ENCODE measurements at places on chromosomes 7 and 10. TPM values are rescaled to one million over a fixed set of nuclear protein-coding genes. Genes with fewer than 3 reads are reported as not detected.

DNA sequence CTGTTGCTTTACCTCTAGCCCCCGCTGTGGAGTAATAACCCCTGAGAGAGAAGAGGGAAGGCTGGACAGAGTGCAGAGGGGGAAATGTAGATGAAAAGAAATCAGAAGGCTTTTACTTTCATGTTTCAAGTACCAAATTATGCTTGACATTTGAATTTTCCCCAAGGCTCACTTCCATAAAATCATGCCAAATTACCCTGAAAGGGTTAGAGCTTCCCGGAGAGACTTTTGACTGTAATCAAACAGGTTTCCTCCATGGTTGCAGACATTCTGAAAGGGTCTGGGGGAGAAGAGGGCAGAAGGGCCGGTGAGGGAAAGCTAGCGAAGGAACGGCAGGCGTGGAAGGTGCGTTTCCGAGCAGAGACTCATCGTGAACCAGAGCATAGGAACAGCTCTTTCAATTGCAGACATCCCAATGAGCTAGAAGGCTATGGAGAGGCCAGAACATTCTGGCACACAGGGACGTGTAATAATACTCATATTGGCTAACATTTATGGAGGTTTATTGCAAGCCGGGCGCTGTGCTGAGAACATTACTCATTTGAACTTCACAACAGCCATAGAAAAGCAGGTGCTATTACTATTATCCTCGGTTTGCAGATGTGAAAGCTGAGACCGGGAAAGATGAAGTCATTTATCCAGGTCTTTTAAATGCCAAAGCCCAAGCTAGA is 620.8 kb upstream of the AUTS2 start:
- no peaks in the 10 kb centered on the region for H3K4me1 ChIP-seq
- no peak overlapping the region for H3K4me3 ChIP-seq
- no peak overlapping the region for H3K27ac ChIP-seq
- H3K27me3 ChIP-seq, result no peaks in the 10 kb centered on the region
- no peaks in the 10 kb centered on the region for H3K36me3 ChIP-seq

DNA sequence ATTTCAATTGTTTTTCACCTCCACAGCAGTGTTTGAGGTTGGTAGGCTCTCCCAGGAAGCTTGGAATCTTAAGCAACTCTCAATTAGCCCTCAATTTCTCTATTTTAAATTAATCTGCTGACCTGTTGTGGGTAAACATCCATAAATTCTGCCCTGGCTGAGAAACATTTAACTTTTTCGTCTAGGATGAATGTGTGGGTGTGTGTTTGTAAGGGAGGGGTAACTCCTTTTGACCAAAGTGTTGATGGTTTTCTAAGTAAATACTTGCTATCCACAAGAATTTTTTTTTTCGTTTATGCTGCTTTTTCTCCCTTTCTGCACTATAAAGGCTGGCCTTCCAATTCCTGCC is 973 bp downstream of the PPP3CB start:
- H3K4me3 ChIP-seq, result peak overlapping the region; percentile 82
- peaks cover 22% of the 10 kb centered on the region for H3K4me1 ChIP-seq
- H3K27me3 ChIP-seq, result no peaks in the 10 kb centered on the region

DNA sequence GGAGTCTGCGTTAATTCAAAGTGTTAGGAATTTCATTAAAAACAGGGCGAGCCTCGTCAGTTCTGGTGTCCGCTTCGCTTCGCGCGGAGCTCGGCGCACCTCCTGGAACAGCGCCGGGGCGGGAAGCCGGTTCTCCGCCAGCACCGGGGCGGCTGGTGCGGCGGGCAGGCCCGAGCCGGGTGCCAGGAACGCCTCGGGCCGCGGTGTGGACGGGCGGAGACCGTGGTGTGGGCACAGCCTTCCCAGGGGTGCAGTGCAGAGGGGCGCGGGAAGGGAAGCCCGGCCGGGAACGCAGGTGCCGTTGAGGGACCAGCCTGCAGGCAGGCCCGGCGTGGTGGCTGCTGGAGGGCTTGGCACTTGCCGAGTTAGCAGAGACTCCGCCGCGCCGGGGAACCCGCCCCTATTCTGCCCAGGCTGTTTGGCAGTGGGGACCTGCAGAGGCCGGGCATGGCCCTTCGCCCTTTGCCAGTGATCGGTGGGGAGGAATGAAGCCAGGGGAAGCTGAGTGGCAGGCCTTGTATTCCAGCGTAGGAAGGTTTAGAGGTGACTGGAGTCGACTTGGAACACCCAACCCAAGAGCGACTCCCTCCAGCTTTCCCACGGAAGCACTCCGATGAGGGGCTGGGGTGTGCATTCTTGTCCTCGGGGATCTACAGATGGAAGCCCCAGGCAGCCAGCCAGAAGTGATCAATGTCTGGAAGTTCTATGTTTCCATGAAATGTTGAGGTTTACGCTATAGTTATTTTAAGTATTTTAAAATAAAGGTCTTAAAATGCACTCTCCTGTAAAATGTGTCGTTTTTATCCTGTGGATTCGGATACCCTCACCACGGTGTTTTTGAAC is 945 bp upstream of the RHEB start:
- peaks cover 23% of the 10 kb centered on the region for H3K4me1 ChIP-seq
- H3K27ac ChIP-seq, result peak overlapping the region; percentile 98
- peaks cover 3% of the 10 kb centered on the region for H3K36me3 ChIP-seq
- peak overlapping the region; percentile 86 for H3K4me3 ChIP-seq
- no peaks in the 10 kb centered on the region for H3K27me3 ChIP-seq
- DNase-seq, result no peak

DNA sequence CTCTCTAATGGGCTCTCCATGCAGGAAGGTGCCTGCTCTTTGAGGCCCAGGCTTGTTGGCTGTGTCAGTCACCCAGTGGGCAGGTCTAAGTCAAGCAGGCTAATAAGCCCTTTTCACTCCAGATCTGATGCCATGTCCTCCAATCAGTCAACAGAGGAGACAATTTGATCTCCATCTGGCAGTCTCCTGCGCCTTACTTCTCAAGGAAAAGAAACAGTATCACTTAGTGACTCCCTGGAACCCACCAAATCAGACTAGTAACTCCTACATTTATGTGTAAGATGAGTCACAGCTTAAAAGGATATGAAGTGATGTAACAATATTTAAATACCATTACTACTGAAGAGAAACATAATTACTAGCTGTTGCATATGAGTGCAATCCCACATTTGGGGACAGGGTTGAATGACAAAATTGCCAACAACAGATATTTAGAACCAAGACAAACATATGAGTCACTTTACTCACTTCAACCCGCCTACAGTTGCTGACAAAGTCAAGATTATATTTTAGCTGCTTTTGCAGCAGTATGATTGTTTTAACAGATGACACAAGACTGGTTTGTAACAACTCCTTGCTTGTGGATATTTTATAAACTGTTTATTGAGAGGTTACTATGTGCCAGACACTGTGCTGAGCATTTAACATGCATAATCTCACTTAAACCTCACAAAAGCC is 72.1 kb downstream of the USP6NL start:
- peak; percentile 46 for DNase-seq
- H3K36me3 ChIP-seq, result no peaks in the 10 kb centered on the region
- H3K27me3 ChIP-seq, result no peaks in the 10 kb centered on the region
- H3K4me3 ChIP-seq, result no peak overlapping the region
- H3K4me1 ChIP-seq, result peaks cover 9% of the 10 kb centered on the region

- H3K4me1 ChIP-seq, result no peaks in the 10 kb centered on the region
- no peaks in the 10 kb centered on the region for H3K36me3 ChIP-seq
- no peak overlapping the region for H3K27ac ChIP-seq
- H3K4me3 ChIP-seq, result no peak overlapping the region
These were observed 149.4 kb downstream of the USP6NL start for GRCh38 chr10:11462071-11462470.

DNA sequence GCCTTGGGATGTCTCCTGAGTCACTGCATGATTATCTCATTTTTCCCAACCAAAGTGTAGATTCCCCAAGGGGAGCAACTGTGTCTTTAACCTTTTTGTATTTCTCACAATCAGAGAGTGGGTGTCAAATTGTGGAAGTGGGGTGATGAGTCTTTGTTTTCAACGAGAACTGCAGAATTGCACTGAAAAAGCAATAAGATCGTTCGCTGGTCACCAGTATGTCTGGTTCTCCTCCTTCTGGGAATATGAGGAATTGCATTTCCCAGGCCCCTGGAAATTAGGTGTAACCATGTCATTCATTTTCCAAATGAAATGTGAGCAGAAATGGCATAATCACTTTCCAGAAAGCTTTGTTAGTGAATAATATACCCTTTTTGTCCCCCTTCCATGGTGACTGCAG is 326.9 kb downstream of the GPAM start:
- no peaks in the 10 kb centered on the region for H3K27me3 ChIP-seq
- H3K4me1 ChIP-seq, result no peaks in the 10 kb centered on the region
- no peak overlapping the region for H3K27ac ChIP-seq
- H3K4me3 ChIP-seq, result no peak overlapping the region
- DNase-seq, result no peak

DNA sequence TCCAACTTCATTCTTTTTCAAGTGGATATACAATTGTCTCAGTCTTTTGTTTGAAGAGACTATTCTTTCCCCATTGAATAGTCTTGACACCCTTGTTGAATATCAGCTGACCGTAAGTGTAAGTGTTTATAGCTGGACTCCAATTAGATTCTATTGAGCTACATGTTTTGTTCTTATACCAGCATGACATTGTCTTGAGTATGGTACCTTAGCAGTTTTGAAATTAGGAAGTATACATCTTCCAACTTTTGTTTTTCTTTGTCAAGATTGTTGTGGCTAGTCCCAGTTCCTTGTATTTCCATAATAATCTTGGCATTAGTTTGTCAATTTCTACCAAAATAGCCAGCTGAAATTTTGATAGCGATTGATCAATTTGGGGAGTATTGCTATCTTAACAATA is 56.9 kb downstream of the MYL10 start:
- H3K27me3 ChIP-seq, result 0 out of 2 replicates have a peak, but pooled peaks cover 3% of the 10 kb centered on the region
- H3K27ac ChIP-seq, result no peak overlapping the region
- no peaks in the 10 kb centered on the region for H3K36me3 ChIP-seq
- H3K4me3 ChIP-seq, result no peak overlapping the region
- no peaks in the 10 kb centered on the region for H3K4me1 ChIP-seq

- H3K27me3 ChIP-seq, result no peaks in the 10 kb centered on the region
- H3K4me3 ChIP-seq, result no peak overlapping the region
These were observed 221.5 kb downstream of the SUGCT start for GRCh38 chr7:40356312-40356711.

- H3K36me3 ChIP-seq, result peaks cover 2% of the 10 kb centered on the region
- no peaks in the 10 kb centered on the region for H3K4me1 ChIP-seq
- no peaks in the 10 kb centered on the region for H3K27me3 ChIP-seq
- H3K27ac ChIP-seq, result no peak overlapping the region
- DNase-seq, result no peak
- no peak overlapping the region for H3K4me3 ChIP-seq
These were observed 80.6 kb upstream of the GATAD1 start for GRCh38 chr7:92366730-92367129.

DNA sequence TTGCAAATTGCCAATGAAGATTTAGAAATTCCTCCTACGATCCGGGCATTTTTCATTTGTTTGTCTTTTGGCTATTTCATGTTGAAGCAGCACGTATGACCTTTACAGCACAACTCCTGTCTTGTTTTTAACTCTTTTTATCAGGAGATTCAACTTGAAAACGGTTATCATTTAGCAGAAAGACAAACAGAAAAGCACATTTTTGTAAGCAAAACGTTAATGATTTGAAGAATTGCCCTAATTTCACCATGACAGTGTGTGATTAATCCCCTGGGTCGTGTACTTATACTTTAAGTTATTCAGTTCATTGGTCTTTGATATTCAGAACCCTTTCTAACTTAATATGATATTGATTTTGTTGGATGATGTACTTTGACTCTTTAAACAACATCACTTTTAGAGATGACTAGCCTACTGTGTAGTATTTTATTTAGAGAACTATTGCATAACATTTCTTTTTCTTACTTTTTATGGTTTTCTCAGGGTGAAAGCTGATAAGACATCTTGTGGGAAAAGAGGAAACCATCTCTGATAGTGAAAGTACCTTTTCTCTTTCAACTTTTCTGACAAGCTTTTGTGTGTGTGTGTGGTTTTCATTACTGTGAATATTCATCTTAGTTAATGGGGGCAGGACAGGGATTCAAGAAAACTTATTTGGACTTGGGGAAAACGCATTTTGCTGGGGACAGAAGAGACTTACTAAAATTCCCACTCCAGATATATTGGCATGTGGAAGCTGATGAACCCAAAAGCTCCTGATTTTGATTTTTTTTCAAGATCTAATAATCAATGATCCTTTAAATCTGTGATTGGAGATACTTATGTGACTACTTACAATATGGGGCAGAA is 8.1 kb downstream of the HHEX start:
- no peaks in the 10 kb centered on the region for H3K27me3 ChIP-seq
- H3K27ac ChIP-seq, result peak overlapping the region; percentile 4

DNA sequence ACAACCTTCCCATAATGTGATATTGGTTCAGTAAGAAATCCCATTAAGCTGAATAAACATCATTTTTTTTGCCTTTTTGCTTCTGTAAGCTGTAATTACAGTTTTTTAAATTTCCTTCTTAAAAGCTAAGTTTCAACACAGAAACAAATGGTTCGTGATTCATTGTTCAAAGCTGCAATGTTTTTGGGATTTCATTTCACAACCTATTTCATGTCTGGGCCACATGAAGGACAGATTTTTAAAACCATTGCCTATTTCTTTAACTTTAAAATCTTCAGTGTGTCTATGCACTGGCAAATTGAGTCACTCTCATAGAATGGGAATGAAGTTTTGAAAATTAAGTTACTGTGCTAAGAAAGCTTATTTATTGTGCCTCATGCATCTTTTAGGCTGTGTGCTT is 66.9 kb downstream of the TFPI2 start:
- H3K27ac ChIP-seq, result no peak overlapping the region
- no peaks in the 10 kb centered on the region for H3K36me3 ChIP-seq
- no peaks in the 10 kb centered on the region for H3K27me3 ChIP-seq
- DNase-seq, result no peak
- H3K4me1 ChIP-seq, result no peaks in the 10 kb centered on the region
- H3K4me3 ChIP-seq, result no peak overlapping the region

- H3K4me3 ChIP-seq, result no peak overlapping the region
- no peak for DNase-seq
- H3K4me1 ChIP-seq, result no peaks in the 10 kb centered on the region
- no peak overlapping the region for H3K27ac ChIP-seq
These were observed 86.3 kb upstream of the VIPR2 start for GRCh38 chr7:159231017-159231416.

- H3K4me3 ChIP-seq, result no peak overlapping the region
- peaks cover 5% of the 10 kb centered on the region for H3K4me1 ChIP-seq
- DNase-seq, result no peak
- H3K36me3 ChIP-seq, result no peaks in the 10 kb centered on the region
- no peaks in the 10 kb centered on the region for H3K27me3 ChIP-seq
- H3K27ac ChIP-seq, result no peak overlapping the region
These were observed 4.0 kb downstream of the PON2 start for GRCh38 chr7:95430864-95431263.

GRCh38 chr10:79103129-79103528 is 34.4 kb downstream of the ZMIZ1 start:
- no peak overlapping the region for H3K4me3 ChIP-seq
- no peaks in the 10 kb centered on the region for H3K27me3 ChIP-seq
- peaks cover 64% of the 10 kb centered on the region for H3K4me1 ChIP-seq
- no peak for DNase-seq
- no peaks in the 10 kb centered on the region for H3K36me3 ChIP-seq

The CYP26A1 gene
- 1.5 TPM for total RNA-seq

The LRIT1 gene
- not detected for total RNA-seq

The ENTPD1 gene
- 0.31 TPM for total RNA-seq

The NEUROD6 gene
- not detected for total RNA-seq

The TRPV6 gene
- not detected for total RNA-seq
